ENCODE measurements at places on chromosomes 12 and 14.

DNA sequence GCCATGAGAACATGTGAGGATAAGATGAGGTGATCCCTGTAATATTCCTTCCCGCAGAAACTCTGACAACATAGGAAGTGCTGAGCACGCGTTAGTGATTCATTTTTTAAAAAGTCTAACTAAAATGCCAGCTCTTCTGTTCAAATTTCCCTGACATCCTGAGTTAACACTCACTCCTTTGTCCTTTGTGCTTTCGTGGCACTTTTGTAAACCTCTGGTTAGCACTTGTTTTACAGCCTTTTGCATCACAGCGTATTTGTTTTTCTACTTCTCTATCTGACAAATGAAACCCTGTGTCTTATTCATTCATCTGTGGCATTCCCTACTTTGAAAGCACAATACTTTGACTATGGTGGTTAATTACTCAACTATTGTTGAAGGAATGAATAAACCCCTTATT, 313.6 kb downstream of the NUAK1 start:
- no peak for DNase-seq

- DNase-seq: no peak
Observed at GRCh38 chr12:128813883-128814282, 9.9 kb downstream of the SLC15A4 start.

DNA sequence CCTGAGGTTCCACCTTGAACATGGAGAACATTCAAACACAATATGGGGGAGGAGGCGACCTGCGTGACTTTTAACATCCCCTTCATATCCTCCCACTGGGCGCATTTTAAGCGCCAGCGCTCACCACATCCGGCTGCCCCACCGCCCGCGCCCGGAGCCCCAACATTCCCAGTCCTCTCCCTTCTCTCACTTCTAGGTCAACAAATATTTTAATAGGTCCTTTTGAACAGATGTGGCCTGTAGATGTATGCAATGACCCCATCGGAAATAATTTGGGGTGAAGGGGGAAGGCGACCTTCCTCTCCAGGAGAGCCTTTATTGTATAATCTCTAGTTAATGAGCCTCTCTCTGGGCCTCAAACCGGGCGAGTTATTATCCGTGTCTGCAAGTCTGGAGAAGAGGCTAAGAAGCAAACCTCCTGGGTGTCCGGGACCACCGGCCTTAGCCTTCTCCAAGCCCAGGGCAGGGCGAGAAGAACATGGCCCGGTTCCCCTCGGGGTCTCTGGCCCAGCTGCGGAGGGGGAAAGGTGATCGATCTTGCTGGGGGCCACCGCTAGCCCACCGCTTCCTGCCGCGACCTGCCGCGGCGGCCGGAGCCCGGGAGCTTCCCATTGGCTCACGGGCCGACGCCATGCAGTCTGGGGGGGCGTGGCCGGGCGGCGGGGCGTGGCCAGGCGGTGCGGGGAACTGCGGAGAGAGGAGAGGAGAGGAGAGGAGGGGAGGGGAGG, 83.2 kb upstream of the HMGA2 start:
- DNase-seq: no peak

DNA sequence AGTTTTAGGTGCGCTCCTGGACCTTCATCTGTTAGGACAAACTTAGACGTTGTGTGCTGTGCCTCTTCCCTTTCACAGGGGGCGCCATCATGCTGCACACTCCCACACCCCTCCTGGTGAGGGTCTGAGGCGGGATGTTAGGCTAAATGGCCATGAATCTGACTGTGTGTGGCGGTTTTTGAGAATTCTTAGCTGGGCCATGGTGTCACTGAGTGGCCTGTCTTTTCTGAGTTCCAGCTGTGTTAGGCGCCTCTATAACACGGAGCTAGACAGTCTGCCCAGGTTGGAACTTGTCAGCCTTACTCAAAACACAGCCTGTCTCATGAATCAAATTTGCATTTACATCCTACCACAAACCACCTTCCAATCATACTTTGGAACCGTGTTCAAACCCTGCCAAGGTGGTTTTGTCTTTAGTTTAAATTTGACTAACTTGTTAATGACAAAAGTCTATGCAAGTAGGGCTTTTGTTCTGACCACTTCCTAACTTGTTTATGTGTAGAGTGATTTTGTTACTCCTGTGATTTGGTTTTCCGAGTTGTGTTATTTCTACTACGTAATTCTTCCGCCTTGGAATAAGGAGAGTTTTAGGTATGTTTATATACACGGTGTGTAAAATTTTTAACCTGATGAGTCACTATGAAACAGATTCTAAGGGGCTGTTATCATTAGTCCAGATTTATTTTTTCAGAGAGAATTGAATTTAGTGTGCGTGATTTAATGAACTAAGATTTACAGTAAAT, 19.6 kb downstream of the ACVR1B start:
- no peak for DNase-seq

GRCh38 chr12:76611533-76611932, 52.0 kb upstream of the OSBPL8 start:
- DNase-seq: no peak

DNA sequence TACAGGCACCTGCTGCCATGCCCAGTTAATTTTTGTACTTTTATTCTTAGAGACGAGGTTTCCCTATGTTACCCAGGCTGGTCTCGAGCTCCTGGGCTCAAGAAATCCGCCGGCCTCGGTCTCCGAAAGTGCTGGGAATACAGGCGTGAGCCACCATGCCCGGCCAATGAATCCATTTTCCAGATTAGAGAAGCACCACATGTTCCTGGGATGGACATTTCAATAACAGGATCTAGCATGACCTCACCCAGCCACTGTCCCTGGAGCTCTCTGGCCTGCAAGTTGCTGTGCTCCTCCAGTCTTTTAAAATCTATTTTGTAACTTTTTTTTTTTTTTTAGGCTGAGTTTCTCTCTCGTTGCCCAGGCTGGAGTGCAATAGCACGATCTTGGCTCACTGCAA, 2.2 kb downstream of the GPR132 start:
- DNase-seq: no peak

DNA sequence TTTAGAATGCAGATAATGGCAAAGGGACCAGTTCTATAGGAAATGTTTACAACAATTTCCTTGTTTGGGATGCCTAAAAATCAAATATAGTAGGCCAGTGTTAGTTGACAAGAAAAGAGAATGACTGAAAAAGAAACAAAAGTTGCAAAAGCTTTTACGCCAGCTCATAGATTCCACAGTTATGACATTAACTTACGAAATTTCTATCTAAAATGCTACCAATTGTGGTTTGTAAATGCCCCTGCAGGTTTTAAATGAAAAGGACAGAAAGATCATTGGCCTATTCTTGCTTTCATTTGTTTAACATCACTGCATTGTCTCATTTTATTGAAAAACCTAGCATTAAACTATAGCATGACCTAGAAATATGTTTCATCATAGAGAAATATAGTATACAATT, 345.8 kb downstream of the CCDC91 start:
- DNase-seq: no peak

DNA sequence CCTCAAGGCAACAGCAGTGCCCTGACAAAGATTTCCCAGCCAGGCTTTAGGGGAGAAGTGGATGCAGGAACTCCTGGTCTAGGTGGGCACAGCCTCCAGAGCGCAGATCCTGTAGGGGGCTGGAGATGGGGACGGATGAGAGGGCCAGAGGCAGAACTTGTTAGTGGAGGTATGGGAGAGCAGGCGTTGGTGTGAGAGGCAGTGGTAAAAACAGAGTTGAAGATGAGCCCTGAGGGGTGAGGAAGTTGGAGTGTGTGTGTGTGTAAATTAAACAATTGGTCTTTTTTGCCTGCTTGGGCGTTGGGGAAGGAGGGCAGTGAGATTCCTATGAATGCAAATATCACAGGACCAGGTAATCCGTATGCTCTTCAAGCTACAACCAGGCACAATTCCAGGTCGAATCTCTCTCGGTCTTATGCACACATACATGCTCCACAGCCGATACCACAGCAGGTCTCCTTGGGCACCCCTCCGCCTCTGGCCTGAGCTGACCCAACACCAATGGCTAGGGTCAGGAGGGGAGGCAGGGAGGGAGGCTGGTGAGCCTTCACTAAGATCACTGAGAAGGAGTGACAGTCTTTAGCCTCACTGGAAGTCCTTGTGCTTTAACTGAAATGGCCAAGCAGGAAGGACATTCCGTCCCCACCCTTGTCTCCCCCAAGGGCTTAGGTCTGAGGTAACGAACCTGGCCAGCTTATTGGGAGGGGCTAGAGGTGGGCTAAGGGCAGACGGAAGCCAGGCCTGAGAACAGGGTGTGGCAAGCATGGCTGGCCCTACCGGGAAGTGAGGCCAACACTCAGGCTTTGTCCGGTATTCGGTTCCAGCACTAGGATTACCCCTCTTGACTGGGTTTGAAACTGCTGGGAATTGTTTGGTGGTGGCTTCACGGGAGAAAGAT, 1.5 kb upstream of the KRT7 start:
- DNase-seq: no peak

- no peak for DNase-seq
Observed at GRCh38 chr12:124131659-124132058, 158.6 kb downstream of the ZNF664 start.

- peak; percentile 17 for DNase-seq
Observed at GRCh38 chr12:41962171-41962572, 182.5 kb downstream of the GXYLT1 start.

DNA sequence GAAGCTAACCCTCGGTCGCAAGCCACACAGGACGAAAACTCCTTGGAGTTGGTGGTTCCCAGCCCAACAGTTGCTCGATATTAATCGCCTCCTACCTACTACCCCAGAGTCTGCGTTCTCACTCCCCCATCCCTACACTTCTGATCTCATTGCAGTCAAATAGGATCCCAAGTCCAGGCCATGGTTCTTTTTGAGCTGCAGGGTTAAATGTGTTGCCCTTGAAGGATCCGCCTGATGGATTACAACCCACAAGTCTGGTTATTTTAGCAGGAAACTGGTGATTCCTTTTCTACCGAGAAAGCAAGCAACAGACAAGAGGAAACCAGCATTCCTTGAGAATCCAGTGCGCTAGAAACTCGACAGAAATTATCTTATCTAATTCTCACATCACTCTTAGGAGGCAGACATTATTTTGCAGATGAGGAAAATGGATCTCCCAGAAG, 785 bp upstream of the NIN start:
- DNase-seq: no peak

- DNase-seq: no peak
Observed at GRCh38 chr12:69932676-69933552, 107.9 kb downstream of the MYRFL start.

- DNase-seq: no peak
Observed at GRCh38 chr12:91852634-91853033, 293.0 kb downstream of the BTG1 start.

DNA sequence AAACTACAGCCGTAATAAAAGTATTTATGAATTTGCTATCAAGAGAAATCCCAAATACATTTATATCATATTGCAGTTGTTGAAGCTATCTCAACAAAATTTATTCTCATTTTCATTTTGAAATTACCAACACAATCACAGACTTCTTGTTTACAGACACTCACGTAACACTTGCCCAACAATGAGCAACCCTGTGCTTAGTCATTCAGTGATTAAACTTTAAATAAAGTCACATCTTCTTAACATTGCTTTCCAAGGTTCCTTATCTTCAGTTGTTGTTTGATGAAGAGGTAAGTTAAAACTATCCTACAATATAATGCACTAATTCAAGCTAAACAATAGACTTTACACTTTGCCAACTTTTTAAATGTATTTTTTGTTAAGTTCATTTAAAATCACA, 601.8 kb downstream of the SLC16A7 start:
- DNase-seq: no peak

GRCh38 chr12:123559468-123559867, 24.9 kb upstream of the TMED2 start:
- DNase-seq: no peak

All from cerebellar nuclear complex (tissue), 1 donor.